ENCODE measurements at places on chromosomes 7 and 10. TPM values are rescaled to one million over a fixed set of nuclear protein-coding genes. Genes with fewer than 3 reads are reported as not detected.

DNA sequence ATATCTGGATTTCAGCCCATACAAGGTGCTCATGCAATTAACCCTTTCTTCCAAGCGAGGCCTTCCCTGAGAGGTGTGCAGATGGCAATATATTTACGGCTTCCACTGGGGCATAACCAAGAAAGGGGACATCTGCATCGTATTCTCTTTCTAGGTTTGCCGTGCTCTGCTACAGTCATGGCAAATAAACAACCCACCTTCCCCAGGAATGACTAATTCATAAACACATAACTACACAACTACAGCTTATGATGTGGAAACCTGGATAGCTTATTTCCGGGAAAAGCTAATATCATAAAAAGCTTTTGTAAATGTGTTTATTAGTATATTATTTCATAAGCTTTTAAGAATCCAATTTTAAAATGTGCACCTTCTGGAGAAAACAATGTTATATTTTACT is 120.0 kb downstream of the CAMK1D start:
- peaks cover 13% of the 10 kb centered on the region for H3K4me1 ChIP-seq
- no peak overlapping the region for H3K4me3 ChIP-seq
- no peaks in the 10 kb centered on the region for H3K27me3 ChIP-seq
- no peaks in the 10 kb centered on the region for H3K36me3 ChIP-seq
- no peak overlapping the region for H3K27ac ChIP-seq
- DNase-seq, result no peak

- H3K27me3 ChIP-seq, result no peaks in the 10 kb centered on the region
- H3K4me1 ChIP-seq, result no peaks in the 10 kb centered on the region
- no peak overlapping the region for H3K4me3 ChIP-seq
- no peak overlapping the region for H3K27ac ChIP-seq
- no peak for DNase-seq
These were observed 554.3 kb upstream of the GRM3 start for GRCh38 chr7:86089455-86089854.

DNA sequence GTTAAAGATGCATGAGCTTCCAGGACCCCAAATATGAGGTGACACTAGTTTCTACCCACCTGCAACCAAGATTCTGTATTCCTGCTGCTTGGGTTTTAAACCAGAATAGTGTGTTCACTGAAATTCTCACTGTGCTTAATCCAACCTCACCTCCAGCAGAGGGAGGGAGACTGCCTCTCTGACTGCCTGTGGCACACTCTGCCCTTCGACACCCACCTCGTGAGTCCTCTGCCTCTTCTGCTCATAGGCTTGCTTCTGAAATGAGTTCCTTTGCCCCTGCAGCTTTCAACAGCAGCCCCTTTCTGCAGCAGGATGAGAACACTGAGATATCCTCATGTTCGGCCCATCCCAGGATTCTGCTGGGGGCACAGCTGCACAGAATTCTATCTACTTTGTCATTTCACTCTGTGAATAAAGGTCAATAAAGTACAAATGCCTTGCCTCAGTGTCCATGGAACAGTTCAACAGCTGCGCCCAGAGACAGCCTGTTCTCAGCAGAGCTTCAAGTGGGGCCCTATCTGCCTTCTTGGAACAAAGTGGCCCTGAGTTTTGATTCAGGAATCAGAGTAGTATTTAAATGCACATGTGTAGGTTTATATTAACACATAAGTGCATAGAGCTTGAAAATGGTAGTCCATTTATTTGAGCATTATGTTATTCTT is 632.5 kb downstream of the TNS3 start:
- no peak for DNase-seq
- no peaks in the 10 kb centered on the region for H3K4me1 ChIP-seq
- H3K27me3 ChIP-seq, result no peaks in the 10 kb centered on the region
- H3K27ac ChIP-seq, result no peak overlapping the region

- no peak for DNase-seq
- H3K4me1 ChIP-seq, result no peaks in the 10 kb centered on the region
- H3K27me3 ChIP-seq, result peaks cover 45% of the 10 kb centered on the region
- H3K36me3 ChIP-seq, result no peaks in the 10 kb centered on the region
- no peak overlapping the region for H3K27ac ChIP-seq
These were observed 137.0 kb downstream of the RAPGEF5 start for GRCh38 chr7:22219739-22220493.

- no peaks in the 10 kb centered on the region for H3K36me3 ChIP-seq
- H3K4me3 ChIP-seq, result no peak overlapping the region
- no peaks in the 10 kb centered on the region for H3K27me3 ChIP-seq
- no peak for DNase-seq
- H3K4me1 ChIP-seq, result no peaks in the 10 kb centered on the region
- no peak overlapping the region for H3K27ac ChIP-seq
These were observed 152.5 kb downstream of the SEMA3A start for GRCh38 chr7:84042110-84042539.

- H3K4me1 ChIP-seq, result no peaks in the 10 kb centered on the region
- H3K4me3 ChIP-seq, result no peak overlapping the region
- H3K36me3 ChIP-seq, result no peaks in the 10 kb centered on the region
- H3K27ac ChIP-seq, result no peak overlapping the region
These were observed 1247.8 kb downstream of the GATA3 start for GRCh38 chr10:9302140-9302746.

DNA sequence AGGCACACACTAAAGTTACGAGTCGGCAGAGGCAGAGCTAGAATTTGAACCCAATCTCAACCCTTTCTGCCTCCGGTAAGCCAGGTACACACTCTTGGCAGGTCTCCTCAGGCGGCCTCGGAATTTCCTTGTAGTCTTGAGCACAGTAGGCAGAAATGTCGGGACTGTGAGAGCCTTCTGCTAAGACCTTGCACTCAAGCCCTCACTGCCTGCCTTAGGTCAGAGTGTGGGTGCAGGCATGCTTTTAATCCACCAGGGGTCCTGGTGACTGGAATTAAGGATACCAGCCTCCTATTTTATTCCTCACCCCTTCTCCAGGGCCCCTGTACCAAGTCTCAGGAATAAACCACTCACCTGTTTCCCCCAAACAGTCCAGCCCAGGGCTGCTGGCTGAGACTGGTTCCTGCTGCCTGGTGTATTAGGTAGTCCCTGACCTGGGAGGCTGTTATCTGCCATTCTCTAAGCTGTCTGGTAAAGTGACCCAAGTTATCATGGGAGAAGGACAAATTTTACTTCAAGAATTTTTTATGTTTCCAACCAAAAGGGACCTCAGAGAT is 855 bp downstream of the ATP6V1F start:
- H3K27ac ChIP-seq, result peak overlapping the region; percentile 95
- H3K4me1 ChIP-seq, result peaks cover 15% of the 10 kb centered on the region
- DNase-seq, result peak; percentile 74

- no peaks in the 10 kb centered on the region for H3K36me3 ChIP-seq
- DNase-seq, result no peak
- H3K27me3 ChIP-seq, result no peaks in the 10 kb centered on the region
These were observed 438.1 kb downstream of the SUGCT start for GRCh38 chr7:40572810-40573465.

- H3K36me3 ChIP-seq, result no peaks in the 10 kb centered on the region
- peaks cover 59% of the 10 kb centered on the region for H3K27me3 ChIP-seq
- H3K27ac ChIP-seq, result no peak overlapping the region
- H3K4me3 ChIP-seq, result no peak overlapping the region
These were observed 12.8 kb upstream of the LBX1 start for GRCh38 chr10:101241840-101242707.

The CALCR gene
- not detected for total RNA-seq

Measured in activated CD8-positive, alpha-beta memory T cell treated with anti-CD3 and anti-CD28 coated beads, Interleukin-2, amount 10 ng/mL, durations not matched to agents 7 days and 5 days (primary cell).